T47D (cell line): ENCODE measurements at places on chromosomes 11 and 22.

- DNase-seq: no peak
Measured at GRCh38 chr22:48305726-48306235, 1521.9 kb downstream of the BRD1 start.

DNA sequence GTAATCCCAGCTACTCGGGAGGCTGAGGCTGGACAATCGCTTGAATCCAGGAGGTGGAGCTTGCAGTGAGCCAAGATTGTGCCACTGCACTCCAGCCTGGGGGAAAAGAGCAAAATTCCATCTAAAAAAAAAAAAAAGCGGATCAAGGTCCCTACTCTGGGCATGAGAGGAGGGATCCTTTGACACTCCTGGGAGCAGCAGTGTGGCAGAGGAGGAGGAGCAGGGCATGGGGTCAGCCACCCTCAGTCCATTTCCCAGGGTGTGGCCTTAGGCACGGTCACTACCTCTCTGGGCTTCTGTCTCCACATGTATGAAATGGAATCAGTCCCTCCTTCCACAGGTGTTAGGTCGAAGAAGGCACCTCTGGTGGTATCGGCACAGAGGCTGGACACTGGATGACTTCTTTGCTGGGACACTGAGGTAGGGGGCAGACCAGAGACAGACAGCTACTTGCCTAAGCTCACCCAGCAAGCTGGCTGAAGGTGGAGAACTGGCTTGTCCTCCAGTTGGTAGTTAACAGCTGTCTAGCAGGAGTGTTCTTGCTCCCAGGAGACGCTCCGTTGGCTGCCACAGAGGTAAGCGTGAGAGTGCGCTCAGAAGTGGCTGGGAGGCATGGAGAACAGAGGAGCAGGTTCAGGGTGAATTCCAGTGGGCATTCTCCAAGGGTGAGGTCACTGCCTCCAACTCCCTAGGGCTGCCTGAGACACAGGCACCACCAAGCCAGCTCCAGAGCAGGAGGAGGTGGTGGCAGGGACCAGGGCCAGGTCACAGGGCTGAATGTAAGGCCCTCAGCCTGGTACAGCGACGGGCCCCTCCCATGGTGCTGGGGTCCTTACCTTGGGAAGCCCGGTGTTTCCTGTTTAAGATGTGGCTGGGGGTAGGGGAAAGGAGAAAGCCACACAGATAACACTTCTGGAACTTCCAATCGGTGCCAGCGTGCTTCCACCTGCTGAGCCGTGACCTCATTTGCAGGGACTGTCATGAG lies 19.5 kb downstream of the TXN2 start:
- DNase-seq: peak; percentile 46

DNA sequence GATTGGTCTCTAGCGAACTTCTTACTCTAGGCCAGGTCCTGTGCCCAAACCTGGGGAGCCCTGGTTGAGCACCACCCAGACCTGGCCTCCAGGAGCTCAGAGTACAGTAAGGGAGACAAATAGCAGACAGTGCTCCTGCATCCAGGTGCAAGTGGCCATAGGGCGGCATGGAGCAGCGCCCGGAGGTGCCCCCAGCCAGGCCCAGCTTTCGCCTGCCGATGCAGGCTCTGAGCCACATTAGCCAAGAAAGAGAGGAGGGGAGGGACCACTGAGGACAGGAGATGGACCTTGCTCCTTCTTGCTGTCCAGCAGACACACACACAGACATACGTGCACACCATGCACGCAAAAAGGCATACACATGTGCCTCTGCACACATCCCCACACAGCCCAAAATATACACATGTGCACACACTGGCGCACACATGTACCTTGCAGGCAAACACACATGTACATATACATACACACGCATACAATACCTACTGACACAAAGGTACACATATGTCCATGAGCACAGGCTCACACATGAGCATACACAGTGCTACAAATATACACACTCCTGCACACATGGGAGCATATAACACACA lies 68.7 kb upstream of the FGF3 start:
- no peak for DNase-seq

DNA sequence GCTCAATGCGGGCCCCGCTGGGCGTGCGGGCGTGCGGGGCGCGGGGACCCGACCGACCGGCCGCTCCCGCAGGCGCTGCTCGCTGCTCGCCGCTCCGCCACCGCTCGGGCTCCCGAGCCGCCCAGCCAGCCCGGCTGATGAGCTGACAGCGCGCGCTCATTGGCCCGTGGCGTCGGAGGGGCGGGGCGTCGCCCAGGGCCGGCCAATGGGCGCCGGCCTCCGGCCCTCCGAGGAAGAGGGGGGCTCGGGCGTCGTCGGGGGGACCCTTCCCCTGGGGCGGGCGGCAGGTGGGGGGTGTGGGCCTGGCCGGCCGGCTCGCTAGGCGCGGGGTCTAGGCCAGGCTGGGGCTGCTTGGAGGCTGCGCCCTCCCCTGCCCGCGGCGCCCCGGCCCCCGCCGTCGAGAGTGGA lies at the start of gene SCUBE1:
TSS of gene SCUBE1 (minus strand) at position 111 of the 408 bp plus-strand sequence. CDS start 111 bp downstream, outside the sequence.
- DNase-seq: peak; percentile 84

- DNase-seq: no peak
Measured at GRCh38 chr11:119713359-119714040, 15.5 kb downstream of the NECTIN1 start.

- DNase-seq: no peak
Measured at GRCh38 chr11:30984442-30984816, 385.1 kb downstream of the DCDC1 start.

DNA sequence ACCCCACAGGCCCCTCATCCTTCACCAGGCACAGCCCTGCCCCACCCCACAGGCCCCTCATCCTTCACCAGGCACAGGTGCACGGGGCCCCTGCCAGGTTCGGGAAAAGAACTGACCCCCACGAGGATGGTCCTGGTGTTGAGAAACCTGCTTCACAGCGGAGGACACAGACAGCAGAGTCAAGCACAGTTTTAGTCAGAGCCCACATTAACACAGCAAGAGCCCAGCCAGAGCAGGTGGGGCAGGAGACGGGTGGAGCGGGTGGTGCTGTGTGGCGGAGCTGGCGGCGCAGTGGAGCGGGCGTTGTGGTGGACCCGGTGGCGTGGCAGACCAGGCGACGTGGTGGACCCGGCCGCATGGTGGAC lies 1085.5 kb downstream of the BRD1 start:
- DNase-seq: no peak

DNA sequence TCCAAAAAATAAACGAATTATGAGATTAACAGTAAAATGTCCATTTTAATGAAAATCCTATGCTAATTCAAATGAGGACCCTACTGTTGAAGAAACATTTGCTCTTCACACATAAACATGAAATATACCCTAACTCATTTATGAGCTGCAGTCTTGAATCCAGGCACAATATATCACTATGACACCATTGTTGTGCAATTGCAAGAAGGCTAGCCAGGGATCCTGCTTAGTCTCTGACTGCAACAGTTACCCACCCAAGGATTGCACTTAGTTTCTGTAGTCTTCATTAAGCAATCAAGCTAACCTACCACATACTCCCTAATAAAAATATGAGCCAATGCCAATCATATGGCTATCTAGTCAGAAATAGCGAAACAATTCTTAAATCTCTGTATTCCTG lies 981.0 kb upstream of the FAT3 start:
- DNase-seq: no peak

DNA sequence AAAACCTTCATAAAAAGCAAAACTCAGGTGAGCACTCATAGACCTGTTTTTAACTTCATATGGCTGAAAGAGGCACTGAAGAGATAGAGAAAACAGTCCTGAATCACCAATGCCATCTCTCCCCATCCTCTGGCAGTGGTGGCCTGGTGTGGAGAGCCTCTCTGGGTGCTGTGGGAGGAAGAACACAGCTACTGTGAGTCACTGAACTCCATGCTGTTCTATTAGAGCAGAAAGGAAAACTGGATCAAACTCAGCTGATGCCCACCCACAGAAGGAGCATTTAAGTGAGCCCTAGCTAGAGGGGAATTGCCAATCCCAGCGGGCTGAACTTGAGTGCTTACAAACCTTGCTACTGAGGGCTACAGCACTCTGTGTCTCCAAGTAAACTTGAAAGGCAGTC lies 115.3 kb upstream of the SESN3 start:
- no peak for DNase-seq

DNA sequence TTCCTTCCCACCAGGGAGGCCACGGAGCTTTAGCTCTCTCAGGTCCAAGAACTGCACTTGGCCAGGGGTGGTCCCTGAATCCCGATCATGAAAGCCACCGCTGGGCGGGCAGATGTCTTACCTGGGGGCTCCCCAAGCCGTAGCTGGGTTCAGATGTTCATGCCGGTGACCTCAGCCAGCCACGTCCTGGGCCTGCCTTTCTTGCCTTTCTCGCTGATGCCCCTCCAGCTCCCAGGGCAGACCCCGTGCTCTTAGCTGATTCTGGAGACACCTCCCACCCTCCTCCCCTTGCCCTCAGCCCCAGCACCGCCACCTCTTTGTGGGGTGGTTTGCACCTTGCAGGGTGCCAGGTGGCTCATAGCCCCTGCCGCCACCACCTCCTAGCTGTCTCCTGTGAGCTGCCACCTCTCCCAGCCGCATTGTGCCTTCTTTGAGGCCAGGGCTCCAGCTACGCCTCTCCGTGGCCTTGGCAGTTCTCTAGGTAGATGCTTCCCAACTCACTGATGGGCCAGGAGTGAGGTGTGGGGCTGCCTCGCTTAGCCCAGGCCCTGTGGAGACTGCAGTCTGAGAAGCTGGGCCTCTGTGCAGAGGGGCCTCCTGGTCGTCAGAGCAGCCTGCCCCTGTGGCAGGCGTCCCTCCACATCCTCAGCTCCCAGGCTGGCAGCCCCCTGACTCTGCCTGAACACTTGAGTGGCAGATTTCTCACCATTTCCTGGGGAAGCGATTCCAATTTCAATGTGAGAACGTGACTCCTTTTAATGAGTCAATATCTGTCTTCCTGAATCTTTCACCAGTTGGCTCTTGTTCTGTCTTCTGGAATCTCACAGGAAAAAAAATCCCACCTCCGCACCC lies 97.6 kb upstream of the B3GAT1 start:
- DNase-seq: no peak

GRCh38 chr11:47056261-47056915 lies 119.8 kb downstream of the CSTPP1 start:
- no peak for DNase-seq

GRCh38 chr11:119493712-119494111 lies 70.7 kb upstream of the THY1 start:
- DNase-seq: peak; percentile 76

DNA sequence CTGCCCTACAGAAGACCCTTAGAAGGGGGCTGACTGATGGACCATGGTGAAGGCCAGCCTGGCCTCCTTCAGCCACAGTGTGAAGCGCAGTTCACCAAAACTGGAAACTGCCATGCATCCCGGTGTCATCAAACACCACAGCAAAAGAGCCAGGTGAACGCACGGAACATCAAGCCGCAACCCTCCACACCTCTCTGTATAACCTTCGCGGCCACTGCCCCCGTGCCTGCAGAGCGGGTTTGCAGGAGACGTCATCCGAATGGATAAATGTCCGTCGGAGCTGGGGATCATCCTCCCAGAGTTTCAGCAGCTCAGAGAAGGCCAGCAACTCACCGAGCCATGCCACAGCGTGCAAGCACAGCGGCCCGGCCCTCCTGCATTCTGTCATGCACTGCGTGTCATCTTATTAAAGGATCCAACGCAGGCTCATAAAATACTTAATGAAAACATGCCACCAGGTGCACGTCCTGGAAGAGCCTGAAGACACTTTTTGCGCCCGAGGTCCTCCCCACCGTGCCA lies 309.9 kb downstream of the BRD1 start:
- no peak for DNase-seq
